ENCODE measurements at places on chromosomes 5 and 9.

DNA sequence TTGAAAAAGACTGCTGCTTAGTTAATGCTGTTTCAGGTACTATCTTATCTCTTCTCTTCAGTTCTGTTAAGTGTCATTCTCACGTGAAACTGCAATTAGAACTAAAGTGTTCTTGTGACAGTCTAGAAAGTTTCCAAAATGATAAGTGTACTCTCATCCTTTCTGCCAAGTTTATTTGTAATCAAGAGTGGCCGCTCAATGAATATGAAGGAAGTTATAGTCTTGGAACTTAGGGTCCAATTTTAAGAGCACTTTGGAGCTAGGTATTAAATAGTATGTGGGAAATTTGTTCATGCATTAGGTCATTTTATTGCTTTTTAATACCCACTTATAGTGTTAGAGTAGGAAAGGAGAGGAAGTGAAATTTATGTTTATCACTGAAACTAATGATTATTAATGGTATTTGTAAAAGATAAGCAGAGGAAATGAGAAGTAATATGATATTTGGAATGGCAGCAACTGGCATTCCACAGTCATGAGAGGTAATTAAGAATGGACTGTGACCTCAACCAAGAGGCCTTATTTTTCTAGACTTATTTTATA is 20.4 kb downstream of the XRCC4 start:
- DNase-seq: no peak

GRCh38 chr5:172875505-172876279 is 41.6 kb downstream of the ERGIC1 start:
- no peak for DNase-seq

GRCh38 chr9:35935261-35935660 is 22.7 kb downstream of the OR2S2 start:
- no peak for DNase-seq

- DNase-seq: no peak
Observed at GRCh38 chr5:72883850-72884249, 67.4 kb downstream of the TNPO1 start.

DNA sequence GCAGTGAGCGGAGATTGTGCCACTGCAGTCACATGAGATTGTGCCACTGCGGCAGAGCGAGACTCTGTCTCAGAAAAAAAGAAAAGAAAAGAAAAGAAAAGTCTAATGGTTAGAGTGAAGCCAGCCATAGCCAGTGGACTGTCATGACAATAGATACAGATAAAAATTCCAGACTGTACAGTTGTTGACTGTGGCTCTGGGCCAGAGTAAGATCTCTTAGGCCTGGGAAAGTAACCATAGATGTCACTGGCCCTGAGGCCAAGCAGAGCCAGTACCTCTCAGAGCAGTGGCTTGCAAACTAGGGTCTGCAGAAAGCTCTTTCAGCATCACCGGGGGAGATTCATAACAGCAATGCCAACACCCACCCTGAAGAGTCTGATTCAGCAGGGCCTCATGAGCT is 44.1 kb upstream of the SUB1 start:
- no peak for DNase-seq

DNA sequence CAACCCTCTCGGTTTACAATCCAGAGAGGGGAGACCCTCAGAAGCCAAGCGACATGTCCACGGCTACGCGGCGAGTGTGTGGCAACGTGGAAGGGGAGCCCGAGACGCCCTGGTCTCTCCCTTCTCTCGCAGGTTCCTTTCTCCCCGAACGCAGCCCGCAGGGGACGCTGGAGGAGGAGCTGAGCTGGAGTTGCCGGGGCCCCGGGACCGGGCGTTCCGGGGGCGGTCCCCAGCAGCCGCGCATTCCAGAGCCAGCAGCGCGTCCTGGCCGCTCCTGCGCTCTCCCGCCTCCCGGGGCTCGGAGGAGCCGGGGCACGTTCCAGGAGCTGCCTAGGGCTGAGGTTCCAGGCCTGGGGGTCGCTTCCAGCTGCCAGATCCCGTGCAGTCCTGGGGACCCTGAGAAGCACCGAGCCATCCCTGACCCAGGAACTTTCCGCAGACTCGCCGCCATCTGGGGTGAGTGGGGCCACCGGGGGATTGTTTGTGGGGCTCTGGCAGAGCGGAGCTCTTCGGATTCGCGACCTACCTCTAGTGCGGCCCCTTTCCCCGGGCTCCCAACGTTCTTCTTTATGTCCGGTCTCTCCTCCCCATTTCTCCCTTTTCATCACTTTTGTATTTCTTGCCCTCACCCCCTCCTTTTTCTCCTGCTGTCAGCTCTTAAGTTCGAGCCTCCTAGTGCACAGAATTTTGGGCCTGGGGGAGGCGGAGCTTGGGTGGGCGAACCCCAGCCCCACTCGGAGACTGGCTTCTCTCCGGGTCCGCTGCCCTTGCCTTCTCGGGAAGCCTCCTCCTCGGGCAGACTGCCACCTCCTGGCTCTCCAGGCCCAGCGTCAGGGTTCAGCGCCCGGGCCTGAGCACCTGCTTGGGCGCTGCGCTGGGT is at the start of gene SMIM3:
Gene SMIM3 (plus strand): TSS at position 241 of the 880 bp plus-strand sequence. CDS start 16,684 bp downstream, outside the sequence.
- DNase-seq: peak; percentile 75

- no peak for DNase-seq
Observed at GRCh38 chr9:96394832-96395496, 11.5 kb upstream of the SLC35D2 start.

DNA sequence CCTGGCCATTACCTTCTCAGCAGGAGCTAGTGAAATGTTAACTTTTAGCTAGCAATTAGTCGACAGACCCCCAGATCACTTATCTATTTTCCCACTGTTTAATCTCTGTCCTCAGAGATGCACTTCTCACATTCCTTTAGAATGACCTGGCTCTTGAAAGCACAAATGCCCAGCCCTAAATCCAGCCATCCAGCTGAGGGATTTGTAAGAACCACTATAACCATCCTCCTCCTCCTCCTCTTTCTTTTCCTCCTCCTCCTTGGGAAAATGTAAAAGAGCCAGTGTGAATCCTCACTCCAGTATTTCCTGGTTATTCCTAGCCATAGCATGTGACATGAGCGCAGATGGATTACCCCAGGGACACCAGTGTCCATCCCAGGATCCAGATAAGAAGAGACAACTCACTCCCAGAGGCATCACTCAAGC is 124.3 kb downstream of the ENC1 start:
- no peak for DNase-seq

GRCh38 chr9:85717220-85717619 is 24.5 kb downstream of the AGTPBP1 start:
- DNase-seq: no peak

DNA sequence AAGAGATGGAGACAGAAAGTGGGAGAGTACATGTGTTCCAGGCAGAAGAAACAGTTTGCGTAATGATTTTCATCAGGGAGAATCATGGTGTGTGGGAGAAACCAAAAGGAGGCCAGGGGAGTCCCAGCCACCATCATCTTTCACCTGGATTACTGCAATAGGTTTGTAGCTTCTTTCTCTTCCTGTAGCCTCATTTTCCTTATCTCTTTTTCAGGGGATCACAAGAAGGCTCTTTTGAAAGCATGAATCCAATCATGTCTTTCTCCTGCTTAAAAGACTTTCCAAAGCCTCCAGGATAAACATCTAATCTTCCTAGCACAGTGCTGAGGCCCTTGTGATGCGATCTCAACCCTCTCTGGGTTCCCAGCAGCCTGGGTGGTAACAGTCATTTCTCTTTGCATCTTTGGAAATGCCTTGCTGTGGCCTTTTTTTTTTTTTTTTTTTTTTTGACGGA is 10.3 kb upstream of the GPBP1 start:
- DNase-seq: no peak

GRCh38 chr5:74051076-74051475 is 425.1 kb downstream of the ARHGEF28 start:
- no peak for DNase-seq

GRCh38 chr5:35183556-35183955 is 46.7 kb downstream of the PRLR start:
- no peak for DNase-seq

- DNase-seq: peak; percentile 30
Observed at GRCh38 chr5:91212714-91213092, 170.4 kb downstream of the ARRDC3 start.

DNA sequence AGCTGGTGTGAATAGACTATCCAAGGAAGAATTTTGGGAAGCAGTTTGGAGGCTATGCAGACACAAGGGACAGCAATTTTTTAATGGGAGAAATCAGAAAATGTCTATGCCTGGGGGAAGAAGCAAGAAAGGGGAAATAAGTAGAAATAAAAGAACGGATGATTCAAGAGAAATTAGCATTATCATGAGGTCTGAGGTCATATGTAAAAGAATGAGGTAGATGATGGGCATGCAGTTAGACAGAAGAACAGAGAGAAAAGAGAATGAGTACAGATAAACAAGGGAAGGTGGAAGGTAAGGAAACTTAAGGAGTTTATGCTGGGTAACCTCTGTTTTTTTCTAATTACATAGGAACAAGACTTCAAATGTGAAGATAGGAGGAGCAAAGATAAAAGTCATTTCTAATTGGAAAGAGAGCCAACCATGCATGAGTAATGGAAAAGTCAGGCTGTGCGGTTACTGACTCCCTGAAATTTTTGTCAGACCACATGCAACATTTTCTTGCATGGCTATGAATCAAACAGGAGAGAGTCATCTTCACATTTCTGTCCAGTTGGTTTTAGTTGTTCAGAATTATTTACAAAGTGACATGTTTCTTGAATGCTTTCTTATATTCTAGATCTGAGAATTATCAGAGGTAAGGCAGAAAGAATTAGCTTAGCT is 101.0 kb upstream of the PIK3R1 start:
- peak; percentile 16 for DNase-seq

GRCh38 chr5:14920121-14920520 is 48.5 kb upstream of the ANKH start:
- DNase-seq: no peak

DNA sequence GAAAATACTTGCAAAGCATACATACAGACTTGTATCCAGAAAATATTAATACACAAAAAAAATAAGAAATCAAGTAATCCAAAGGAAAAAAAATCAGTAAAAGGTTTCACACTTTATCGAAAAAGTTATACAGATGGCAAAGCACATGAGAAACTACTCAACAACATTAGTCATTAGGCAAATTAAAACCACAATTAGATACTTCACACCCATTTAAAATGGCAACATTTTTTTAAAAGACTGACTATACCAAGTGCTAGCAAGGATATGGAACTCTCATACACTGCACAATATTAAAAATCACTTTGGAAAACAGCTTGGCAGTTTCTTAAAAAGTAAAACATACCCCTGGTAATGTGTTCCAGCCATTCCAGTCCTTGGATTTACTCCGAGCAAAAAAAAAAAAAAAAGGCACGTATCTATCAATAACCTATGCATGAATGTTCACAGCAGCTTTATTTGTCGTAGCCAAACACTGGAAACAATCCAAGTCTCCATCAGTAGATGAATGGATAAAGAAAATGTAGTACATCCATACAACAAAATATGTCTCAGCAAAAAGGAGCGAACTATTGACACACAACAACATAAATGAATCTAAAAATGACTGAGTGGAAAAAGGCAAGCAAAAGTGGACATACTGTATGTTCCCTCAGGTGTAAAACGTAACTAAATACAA is 66.0 kb downstream of the GNAQ start:
- DNase-seq: no peak

DNA sequence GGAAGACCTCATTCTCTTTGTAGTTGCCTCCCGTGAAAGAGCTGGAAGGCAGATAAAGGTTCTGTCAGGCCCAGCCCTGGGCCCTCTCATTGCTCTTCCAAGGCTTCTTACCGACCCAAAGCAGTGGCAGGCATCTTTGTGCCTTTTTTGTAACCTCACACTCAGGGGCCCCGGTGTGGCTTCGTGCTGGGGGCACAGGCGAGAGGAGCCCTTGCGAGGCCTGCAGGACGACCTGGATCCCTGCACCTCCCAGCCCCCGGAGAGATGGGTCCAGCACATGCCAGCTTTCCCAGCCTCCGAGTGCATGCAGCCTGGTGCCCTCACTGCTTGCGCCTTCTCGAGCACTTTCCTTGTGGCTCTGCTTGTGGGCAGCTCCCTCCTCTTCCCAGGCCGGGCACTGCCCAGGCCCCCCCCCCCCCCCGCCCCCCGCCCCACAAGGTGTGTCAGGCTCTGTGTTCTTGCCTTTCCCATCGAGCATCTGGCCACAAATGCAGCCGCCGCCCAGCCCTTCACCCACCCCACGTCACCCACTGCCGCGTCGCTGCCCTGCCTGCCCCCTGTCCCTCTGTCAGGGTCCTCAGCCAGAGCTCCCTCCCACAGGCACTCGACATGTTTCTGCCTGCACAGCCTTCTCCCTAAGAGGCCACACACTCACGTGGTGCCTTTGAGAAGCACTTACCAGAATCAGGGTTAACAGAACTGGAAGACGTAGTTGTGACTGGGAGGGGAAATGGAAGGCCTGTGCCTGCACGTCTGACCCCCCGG is 63.7 kb upstream of the CACNA1B start:
- peak; percentile 50 for DNase-seq

- no peak for DNase-seq
Observed at GRCh38 chr5:75612226-75612569, 945 bp downstream of the ANKDD1B start.
